ENCODE measurements at places on chromosomes 2 and 18.
A peak's percentile ranks its signal among the peaks of the same experiment; 100 is the strongest.

DNA sequence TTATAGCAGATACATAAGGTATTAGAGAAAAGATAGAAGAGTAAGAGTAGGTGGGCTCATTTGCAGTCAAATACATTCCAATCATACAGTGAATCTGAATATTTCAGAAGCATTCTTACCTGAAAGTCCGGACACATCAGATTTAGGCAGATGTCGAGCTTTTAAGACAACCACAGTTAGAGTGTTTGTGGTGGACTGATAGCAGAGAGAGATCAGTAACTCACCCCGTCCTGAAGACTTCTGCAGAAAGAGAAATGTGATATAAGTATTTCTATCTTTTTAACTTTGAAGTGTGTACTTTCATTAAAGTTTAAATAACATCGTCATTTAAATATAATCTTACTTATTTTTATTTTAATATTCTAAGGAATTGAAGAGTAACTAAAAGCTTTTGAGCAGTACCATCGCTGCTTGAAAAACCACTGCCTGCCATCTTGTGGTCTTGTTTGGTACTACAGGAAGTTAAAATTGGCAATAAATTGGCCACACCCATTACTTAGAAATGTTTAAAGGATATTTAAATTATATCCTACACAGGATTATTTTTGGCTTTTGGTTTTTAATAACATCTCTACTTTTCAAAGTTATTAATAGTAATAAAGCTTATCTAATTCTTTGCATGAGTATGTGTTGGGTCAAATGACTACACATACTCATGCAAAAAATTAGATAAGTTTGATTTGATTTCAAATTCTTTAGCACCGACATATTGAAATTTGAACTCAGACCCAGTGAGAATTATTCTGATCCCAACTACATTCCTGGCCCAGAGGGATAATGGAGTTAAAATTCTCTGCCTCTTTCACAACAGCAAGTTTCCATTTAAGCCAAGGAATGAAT lies 5.5 kb downstream of the SYT4 start:
- DNase-seq: no peak

GRCh38 chr18:47898055-47898454 lies 32.4 kb downstream of the SMAD2 start:
- DNase-seq: no peak

DNA sequence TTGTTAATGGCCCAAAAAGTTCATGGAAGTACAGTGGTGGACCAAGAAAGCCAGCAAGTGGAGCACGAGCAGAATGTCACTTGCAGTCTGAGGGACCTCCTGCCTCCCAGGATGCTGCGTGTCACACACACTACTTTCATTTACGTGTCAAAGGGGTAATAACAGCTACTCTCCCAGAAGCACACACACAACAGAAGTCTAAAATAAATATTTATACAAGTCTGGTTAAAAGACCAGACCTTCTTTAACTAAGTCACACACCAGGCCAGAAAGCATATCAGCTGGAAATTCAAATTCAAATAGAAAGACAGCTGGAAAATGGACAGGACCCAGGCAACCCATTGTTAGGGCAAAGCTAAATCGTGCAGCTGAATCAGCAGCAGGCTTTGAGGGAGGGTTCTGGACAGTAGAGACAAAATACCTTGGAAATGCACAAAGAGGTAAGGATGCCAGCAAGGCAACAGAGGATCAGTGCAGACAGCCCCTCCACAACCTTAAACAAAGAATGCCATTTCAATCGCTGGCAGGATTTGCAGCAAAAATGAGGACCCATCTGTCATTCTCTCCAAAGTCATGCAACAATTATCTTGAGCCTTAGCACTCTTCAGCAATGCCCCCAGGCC lies 160.5 kb downstream of the TMEM163 start:
- DNase-seq: no peak

DNA sequence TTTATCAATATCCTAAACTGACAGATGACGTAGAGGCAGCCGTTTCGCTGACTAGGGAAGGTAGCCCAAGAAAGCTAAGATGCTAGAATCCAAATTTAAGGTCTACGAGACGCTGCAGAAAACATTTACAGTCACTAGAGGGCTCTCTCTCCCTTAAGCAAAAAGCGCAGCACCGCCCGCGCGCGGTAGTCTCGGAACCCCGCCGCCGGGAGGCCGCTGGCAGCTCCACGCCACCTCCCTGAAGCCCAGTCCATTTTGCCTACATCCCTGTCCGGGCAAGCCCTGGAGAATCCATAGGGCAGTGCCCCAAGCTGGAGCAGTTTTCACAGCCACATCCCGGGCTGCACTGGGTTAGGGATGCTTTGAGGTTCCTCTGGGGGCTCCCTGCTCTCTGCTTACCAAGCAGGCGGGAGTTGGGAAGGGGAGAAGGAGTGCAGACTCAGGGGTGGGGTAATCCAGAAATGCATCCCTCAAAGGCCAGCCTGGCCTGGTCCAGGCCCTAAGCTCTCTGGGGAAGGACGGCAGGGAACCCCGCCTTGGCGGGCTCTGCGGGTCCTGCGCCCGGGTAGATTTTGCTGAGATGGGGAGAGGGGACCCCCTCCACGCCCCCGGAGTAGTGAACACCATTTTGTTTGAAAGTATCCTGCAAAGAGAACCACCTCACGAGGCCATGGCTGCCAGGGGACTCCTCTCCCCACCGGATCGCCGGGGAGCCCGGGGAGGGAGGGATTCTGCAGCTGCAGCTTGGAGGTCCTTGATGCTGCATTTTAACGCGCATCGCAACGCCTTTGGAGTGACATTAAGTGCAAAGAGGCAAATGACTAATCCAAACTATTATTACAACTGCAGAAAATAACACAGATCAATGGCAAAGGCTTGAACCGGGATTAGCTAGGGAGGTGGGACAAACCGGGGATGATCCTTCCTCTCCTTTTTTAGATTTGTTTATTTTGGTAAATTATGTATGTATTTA lies 1.3 kb upstream of the DPYSL5 start:
- DNase-seq: peak; percentile 57

DNA sequence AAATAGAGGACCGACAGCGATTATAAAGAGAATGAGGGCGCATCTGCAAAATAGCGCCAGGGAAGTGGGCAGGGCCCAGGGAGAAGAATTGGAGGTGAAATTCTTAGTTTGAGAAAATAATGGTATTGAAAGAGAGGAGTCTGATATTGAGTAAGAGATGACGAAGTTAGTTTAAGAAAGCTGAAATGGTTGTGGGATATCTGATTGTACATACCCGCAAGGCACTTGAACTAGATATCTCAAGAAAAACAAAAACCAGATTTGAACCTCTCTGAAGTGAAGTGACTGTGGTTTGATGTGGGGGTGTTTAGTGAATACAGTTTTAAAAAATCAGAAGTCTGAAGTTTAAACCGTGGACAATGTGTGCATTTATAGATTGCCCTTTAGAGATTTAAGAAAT lies 38.9 kb downstream of the ZNF532 start:
- DNase-seq: no peak

GRCh38 chr2:9657083-9657482 lies 26.3 kb upstream of the YWHAQ start:
- no peak for DNase-seq

GRCh38 chr2:60822987-60823386 lies 58.4 kb upstream of the REL start:
- no peak for DNase-seq

- DNase-seq: no peak
These were observed 469.0 kb upstream of the SALL3 start for GRCh38 chr18:78510636-78511035.

DNA sequence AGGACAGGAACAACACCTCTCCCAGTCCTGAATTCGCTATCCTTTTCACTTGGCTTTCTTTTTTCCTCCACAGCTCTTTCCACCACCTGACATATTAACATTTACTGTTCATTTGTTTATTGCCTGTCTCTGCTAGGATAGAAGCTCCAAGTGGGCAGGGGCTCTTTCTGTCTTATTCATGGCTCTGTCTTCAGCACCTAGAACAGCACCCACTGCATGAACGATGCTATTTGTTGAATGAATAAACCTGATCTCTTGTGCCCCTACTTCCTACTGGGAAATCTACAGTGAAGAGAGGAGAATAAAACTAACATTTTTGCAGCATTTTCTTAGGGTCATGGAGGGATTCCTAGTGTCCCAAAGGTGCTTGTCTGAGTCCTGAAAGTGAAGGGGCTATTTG lies 24.4 kb upstream of the GAREM2 start:
- DNase-seq: no peak

DNA sequence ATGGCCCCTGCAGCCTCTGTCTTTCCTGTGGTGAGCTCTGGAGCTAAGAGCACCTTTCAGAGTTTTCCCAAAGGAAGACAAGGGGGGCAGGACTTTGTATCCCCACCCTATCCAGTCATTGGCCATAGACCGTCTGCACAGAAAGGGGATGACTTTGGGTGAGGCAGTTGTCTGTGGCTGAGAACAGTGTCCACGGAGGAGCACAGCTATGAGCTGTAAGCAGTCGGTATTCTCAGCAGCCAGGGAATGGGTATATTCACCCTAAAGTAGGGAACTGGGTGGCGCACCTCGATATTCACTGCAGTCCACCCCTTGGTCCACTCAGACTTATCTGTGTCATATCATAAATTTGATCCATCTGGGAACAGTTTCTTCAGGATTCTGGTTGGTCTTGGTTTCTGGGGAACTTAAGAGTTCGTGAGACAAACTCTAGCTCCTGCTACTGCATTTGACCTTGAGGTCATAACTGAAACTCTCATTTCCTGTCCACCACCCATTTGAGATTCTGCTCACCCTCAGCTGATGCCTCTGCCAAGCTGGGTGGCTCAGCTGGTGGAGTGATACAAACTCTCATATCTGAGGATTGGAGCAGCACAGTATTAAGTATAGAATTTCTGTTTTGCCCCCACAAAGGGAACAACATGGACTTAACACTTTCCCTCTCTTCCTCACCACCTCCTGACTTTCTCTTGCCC lies 45.2 kb upstream of the SCG2 start:
- DNase-seq: no peak

DNA sequence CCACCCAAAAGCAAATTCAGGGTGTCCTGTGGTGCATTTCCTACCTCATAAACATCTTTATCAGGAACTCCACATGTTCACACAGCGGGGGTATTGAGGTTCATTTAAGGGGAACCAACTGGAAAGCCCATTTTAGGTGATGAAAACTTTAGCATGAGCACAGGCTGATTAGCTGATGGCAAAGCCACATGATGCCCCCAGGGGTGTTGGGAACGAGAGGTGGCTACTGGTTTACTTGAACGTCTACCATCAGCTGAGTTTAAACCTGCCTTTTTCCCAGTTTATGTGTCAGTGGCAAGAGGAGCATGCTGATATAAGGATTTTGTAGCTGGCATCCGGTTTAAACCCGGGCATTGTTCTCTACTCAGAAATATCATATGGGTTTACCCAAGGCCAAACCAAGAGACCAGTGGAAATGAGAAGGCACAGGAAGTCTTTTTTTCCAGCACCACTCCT lies 54.5 kb upstream of the UPP2 start:
- no peak for DNase-seq

Measured in transverse colon (tissue), 4 donors.